Gastrocnemius medialis (tissue), 4 donors: ENCODE measurements at places on chromosomes 11 and 22. TPM values are rescaled to one million over a fixed set of nuclear protein-coding genes. Genes with fewer than 3 reads are reported as not detected.

DNA sequence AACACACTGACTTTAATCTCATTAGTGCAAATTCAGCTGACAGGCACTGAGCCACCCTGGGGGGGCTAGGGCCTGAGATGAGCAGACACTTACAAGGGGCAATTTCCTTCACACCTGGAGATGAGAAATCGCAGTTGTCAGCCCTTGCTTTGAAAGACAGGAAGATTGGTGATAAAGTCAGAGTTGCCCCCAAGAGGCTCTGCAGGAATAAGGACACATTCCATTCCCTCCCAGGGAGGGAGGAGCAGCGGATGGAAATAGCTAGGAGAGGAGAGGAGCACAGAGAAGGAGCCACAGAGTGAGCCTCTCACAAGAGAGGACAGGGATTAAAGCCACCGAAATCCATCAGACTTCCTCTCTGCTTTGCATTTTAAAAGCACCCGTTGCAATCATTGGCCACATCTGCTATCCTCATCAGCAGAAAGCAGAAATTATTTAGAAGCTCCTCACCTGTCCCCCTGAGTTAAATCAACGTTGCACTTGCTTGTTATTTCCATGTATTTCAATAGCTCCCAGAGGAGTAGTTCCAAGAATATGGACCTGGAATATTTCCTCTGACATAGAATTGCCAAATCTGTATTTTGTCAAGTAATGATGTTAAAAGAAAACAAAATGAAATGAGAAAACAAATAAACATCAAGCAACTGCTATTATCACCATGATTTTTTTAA lies 213.7 kb downstream of the BARX2 start:
- no peak for DNase-seq

- DNase-seq: no peak
These were observed 43.2 kb downstream of the PPP6R3 start for GRCh38 chr11:68503792-68504191.

DNA sequence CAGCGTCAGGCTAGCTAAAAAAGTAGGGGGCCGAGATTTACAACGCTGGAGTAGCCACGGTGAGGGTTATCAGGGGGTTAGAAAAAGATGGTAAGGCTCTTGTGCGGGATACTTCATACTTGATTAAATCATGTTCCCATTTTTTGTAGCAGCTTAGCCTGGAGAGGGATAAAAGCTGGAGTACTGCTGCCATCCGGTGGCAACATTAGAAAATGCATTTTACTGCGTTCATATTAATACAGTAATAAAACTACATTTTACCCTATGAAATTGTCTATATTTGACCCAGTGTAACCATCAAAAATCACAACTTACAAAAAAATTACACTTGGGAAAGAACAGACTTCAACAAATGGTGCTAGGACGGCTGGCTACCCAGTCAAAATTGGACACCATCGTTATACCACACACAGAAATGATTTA lies 17.3 kb downstream of the RPUSD4 start:
- DNase-seq: no peak

GRCh38 chr11:34773211-34773610 lies 143.0 kb downstream of the APIP start:
- DNase-seq: no peak

- DNase-seq: peak; percentile 72
These were observed 55.1 kb downstream of the PACSIN2 start for GRCh38 chr22:42959576-42960509.

Gene GPR83
- 0.49 TPM for total RNA-seq

DNA sequence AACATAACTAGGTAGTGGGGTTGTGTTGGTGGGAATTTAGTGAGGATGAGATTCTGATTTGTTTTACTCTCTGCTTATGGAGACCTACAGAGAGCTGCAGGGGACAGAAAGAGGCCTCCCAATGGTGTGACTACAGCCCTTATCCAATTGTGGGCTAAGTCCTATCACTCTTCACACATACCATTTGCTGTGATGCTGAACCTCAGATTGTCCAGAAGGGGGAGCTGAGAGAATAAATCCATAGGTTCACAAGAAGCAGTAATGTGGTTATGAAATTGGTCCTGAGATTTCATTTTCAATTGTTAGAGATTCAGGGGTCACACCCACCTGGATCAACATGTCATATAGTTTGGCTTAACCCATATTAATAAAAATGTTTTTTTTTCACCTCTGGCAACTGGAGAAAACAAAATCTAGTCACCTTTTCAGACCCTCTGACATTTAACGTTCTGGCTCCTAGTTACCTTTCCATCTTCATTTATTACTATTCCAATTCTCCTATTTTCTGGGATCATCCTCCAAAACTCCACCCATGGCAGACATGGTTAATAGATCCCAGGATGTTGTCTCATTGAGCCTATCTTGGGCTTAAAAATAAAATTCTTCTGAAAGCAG lies 53.3 kb upstream of the PTPN5 start:
- DNase-seq: no peak

DNA sequence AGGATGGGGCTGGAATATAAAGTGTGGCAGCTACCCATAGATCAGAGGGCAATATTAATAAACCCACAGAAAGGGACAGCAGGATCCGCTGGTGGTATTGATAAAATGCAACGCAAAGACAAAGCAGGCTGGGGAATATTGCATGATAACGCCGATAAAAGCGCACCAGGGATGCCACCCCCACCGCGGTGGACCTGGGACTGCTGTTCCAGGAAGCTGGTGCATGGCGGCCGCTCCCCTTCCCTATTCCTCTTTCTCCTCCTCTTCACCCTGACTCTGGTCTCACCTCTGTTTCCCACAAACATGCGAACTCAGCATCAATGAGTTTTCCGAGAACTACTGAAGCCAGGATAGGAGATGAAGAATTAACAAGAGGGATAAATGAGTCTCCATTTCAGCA lies 20.2 kb downstream of the SPATA19 start:
- no peak for DNase-seq

DNA sequence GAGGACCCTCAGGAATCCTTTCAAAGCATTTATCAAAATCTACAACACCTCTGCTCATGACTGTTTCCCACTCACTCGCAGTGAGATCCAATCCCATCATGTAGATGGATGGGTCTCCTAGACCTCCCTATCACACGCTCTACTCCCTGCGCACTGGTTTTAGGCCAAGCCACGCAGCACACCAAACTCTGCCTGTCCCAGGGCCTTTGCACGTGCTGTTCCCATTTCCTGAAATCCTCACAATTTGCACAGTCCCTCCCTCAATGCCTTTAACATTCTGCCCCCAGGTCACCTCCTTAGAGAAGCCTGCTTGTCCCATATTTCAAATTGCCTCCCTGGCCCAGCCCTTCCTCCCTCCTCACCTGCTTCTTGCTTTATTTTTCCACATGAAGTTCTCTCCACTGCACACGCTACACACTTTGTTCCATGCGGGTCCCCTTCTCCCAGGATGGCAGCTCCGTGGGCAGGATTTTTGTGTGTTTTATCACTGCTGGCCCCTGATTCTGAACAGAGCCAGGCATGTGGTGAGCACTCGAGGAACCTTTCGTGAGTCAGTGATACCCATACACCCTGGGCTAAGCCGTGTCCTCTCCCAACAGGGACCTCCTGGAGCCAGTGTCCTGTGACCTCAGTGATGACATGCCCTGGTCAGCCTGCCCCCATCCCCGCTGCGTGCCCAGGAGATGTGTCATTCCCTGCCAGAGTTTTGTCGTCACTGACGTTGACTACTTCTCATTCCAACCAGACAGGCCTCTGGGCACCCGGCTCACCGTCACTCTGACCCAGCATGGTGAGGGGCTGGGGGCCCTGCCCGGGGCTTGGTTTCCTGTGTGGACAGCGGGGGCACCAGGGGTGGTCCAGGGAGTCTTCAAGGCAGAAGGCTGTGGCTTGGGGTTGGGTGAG lies 12.2 kb downstream of the CSF2RB start:
- no peak for DNase-seq

DNA sequence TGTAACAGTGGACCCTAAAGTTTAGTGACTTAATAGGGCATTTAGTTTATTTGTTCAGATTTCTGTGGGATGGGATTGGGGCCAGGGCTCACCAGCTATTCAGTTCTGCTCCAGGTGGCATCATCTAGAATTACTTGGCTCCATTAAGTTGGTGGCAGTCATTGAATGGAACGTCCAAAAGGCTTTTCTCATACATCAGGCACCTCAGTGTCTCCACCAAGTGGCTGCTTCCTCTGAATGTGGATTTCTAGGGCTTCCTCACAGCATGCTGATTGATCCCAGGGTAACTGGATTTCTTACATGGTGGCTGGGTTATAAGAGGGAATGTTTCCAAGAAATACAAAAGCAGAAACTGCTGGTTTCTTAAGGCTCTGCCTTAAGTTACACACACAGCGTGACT lies 34.7 kb downstream of the USP47 start:
- DNase-seq: no peak

DNA sequence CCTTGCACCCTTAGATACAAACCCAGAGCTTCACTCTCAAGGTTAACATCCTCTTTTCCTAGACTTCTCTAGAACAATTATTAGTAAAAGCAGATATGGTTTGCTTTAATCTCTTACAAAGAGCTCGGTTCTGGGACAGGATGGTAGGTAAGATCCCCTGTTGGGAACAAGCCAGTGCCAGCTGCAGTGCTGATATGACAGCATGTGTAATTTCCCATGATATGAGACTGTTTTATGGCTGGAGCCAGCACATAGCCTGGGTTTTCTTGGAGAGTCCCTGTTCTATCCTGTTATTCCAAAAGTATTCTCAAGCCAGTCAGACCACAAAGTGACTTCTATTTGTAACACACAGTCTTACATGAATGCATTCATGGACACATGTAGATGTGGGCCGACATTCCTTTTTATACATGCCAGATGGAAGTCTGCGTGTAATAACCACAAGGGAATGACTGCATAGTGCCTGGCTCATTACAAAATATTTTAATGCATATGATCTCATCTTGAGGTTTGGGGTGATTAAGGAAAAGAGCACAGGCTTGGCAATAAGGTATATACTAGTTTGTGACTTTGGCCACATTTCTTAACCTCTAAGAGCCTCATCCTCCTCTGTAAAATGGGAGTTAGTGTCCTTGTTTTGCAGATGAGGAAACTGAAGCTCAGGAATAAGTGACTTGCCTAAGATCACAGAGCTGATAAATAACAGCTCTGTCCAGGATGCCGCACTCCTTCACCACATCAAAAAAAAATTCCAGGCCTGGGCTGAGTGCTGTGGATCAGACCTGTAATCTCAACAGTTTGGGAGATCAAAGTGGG lies 21.8 kb downstream of the CLMP start:
- DNase-seq: no peak

Gene SESN3
- total RNA-seq: 6.9 TPM

DNA sequence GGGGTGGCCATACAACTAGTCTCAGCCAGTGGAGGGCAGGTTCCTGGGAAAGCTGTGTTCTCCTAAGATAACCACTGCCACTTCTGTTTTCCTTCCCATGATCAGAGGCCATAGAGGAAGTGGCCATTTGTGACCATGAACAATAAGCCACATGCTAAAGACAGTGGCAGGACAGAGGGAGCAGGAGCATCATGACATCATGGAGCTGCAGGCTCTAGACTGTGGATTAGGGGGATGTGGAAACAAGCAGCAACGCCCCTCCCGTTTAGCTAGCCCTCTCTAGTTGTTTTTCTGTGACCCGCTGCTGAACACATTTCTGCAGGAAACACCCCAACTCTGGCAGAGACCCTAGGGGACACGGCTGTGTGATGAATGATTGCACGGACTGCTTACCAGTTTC lies 195.0 kb upstream of the NECTIN1 start:
- no peak for DNase-seq

DNA sequence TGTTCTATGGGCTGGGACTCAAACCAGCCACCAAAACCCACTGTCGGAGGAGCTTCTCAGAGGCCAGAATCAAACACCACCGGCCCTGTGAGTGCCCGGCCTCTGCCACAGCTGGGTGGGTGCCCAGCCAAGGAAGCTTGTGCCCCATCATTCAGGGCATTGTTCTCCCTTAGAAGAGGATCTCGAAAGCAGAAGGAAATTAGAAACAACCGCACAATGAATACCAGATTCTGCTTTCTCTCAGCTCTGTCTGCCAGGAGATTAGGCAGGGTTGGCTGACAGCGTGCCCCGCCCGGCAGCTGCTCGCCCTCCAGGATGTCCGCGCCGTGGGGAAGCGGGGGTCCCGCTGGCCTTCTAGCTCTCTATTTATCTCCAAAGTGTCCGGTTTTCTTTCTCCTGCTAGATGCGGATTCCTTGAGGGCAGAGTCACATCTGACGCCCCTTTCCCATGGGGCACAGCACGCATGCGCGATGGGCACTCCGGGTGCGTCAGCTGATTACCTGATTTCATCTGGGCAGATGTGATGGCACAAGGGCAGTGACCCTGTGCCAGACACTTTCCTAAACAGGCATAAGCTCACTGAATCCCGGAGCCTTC lies 25.5 kb downstream of the SCGB1A1 start:
- peak; percentile 61 for DNase-seq

Gene IL18BP
- total RNA-seq: 0.91 TPM

GRCh38 chr22:42365111-42365865 lies 66.9 kb downstream of the NFAM1 start:
- DNase-seq: no peak

DNA sequence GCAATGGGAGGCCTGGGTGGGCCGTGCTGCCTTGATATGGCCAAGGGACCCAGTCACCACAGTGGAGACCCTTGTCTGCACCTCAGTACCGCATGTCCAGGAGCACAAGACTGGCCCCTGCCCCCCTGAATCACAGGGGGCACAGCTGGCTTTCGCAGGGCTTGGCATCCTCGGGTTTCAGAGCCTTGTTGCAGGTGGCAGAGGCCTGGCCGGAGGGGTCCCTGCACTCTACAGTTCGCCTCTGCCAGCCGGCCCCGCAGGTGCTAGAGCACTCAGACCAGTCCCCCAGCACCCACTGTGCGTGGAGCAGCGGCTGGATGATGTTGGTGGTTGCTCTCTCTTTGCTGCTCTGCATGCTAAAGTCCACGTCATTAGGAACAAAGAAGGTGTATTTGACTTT lies 23.0 kb downstream of the ADAMTS8 start:
- no peak for DNase-seq

DNA sequence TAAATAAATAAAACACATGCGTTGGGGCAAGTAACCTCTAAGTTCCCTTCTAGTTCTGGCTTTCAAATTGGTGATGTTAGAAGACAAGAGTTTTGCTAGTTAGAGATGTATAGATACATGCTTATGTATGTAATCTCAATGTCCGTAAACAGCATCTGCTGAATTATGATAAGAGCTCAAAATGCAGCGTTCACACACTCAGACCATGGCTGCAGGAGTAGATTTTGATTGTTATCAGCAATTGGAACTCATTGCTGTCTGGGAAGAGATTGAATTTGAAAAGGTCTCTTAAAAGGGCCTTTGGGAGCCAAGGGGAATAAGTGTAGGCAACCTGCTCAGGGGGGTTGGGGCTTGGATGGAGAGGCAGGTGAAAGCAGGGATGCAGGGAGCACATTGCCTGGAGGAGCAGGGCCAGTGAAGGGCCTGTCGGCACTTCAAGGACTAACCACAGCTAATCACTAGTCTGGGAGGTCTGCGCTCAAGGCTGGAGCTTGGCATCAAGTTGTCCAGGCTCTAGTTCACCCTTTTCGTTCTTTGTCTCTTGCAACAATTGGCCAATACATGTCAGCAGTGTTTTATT lies 2.7 kb upstream of the RAG1 start:
- DNase-seq: no peak

- no peak for DNase-seq
These were observed 39.9 kb downstream of the CWC15 start for GRCh38 chr11:94933223-94934130.

- DNase-seq: no peak
These were observed 299.7 kb downstream of the TBC1D22A start for GRCh38 chr22:47062126-47062525.

- peak; percentile 71 for DNase-seq
These were observed 55.3 kb downstream of the TRMU start for GRCh38 chr22:46390652-46391301.
